HuH-7 (cell line): ENCODE measurements at places on chromosomes 5 and 9.

- no peak for DNase-seq
Measured at GRCh38 chr9:89410641-89411350, 87.1 kb downstream of the SEMA4D start.

DNA sequence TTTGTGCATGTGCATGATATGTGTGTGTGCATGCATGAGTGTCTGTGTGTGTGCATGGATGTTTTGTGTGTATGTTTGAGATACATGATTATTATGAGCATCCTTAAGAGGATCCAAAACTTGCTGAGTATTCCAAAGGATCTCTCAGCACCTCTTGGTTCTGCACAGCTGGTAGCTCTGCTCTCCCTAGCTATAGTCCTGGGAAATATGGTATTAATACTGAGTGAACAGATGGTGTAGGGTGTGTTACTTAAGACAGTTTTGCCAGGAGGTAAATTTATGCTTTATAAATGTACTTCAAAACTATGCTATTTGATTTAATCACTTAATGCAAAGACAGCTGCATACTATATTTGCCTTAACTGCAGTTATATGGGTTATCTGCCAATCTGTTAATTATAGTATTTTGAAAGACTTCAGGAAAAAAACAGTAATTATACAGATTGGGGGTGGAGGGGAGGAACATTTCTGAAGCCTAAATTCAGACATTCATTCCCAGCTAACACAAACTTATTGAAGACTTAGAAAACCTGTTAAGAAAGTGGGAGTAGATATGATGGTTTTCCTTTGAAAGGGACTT, 215.5 kb downstream of the MPDZ start:
- DNase-seq, result no peak

GRCh38 chr5:142239394-142240159, 85.2 kb downstream of the SPRY4 start:
- no peak for DNase-seq

DNA sequence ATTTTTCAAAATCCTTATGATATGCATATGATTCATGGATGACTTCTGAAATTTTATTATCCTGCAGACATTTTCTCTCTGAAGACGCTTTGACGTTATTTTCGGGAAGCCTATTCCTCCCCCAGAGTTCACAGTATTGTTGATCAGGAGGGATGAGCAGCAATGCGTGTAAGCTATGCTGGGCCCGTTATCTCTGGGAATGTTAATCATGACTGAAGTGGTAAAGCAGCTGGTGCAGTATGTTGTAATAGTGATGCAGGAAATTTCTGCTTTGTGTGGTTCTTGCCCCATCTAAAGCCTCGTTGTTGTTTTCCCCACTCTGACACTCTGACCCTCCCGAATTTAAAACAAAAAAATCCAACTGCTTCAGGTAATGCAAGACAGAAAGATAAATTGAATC, 1797.8 kb upstream of the WWC1 start:
- DNase-seq, result no peak

GRCh38 chr9:5389109-5389732, 48.5 kb downstream of the PLGRKT start:
- DNase-seq, result no peak

GRCh38 chr5:129915415-129915814, 11.2 kb downstream of the CHSY3 start:
- DNase-seq, result no peak

DNA sequence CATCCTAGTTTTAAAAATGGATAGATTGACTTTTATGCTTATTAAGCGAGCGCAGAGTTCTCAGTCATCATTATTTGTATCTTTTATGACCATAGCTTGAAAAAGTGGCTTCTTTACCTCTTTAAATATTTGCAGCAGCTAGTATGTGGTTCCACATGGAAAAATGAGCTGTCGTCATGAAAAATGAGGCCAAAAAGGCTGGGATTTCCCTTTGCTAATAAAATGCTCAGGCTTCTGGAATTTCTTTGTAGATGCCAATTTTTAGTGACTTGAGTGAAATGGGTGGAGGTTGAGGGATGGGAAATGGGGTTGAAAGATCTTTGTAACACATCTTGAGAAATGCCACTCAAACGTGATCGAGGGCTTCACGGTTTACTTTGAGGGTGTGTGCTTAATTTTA, 35.2 kb downstream of the RAI14 start:
- no peak for DNase-seq

DNA sequence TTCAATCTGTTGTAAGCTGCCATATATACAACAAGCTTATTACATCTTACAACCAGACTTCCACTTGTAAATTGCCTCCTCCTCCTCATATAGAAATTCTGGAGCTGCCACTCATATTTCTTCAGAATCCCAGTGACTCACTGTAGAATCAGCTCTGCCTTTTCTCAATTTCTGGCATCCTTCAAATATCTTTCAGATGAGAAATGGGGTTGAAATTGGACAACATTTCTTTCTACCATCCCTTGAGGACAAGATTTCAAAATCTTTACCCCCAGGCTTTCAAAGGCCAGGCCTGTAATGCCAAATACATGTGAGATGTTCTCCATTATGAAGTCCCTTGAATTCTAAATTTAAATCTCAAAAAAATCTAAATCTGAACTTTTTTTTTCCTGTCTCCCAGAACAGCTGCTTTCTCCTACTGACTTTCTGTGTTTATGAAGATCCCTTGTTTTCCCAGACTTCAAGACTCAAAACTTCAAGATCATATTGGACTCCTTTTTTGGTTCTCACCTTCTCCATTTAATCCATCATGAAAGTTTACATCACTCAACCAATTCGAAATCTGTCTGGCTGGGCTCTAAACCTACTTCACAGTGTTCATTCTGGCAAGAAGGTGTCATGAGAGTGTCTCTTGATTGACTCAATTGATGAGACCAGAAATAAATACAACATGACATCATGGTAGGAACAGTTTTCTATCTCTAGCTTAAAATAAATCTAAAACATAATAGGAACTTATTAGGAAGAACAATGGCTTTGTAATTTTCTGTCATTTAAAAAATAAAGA, 109.8 kb downstream of the HMHB1 start:
- no peak for DNase-seq

DNA sequence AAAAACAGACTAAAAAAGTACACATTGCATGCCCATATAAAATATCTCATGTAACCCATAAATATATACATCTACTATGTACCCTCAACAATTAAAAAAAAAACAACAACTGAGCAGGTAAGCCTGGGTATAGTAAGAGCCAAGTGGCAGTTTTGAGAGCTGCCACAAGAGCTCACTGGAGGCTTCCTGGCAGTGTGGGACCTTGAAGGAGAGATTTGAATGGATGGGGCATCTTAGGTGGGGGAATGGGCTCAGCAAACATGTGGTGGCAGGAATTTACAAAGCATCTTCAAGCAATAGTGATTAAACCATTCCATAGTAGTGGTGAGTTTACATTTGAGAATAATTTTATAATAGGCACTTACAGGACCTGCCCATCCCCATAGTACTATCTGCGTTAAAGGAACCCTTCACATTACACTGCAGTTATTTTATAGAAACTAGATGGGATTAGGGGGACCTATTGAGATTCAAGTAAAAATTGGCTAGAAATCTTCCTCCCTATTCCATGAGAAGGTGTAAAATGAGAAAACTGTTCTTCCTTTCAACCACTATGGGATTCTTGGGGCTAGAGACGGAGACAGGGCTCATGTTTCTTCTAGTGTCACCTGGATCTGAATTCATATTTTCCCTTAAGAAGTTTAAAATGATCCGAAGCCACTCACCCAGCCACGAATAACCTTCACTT, 6.9 kb downstream of the MEGF10 start:
- no peak for DNase-seq

GRCh38 chr5:125673359-125673950, 749.8 kb upstream of the GRAMD2B start:
- no peak for DNase-seq
